GM10248 (cell line): ENCODE measurements at places on chromosomes 1 and 21.
A peak's percentile ranks its signal among the peaks of the same experiment; 100 is the strongest.

GRCh38 chr1:106072909-106073600, 983.4 kb upstream of the PRMT6 start:
- DNase-seq, result no peak

DNA sequence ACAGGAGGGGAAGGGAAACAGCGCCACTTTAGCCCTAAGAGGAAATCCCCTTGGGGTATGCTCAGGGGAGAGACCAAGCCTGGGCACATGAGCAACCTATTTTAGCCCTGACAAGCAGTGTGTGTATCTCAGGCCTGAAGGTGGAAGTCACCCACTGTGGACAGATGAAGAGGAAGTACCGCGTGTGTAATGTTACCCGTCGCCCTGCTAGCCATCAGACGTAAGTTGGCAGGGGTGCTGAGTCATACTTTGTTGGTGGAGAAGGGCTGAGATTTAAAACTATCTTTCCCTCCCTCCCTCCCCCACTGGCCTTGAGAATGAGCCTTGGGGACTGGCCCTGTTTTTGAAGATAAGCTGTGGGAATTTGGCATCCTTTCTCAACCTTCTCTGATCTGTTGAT, 11.2 kb downstream of the AGO1 start:
- DNase-seq, result peak; percentile 42

DNA sequence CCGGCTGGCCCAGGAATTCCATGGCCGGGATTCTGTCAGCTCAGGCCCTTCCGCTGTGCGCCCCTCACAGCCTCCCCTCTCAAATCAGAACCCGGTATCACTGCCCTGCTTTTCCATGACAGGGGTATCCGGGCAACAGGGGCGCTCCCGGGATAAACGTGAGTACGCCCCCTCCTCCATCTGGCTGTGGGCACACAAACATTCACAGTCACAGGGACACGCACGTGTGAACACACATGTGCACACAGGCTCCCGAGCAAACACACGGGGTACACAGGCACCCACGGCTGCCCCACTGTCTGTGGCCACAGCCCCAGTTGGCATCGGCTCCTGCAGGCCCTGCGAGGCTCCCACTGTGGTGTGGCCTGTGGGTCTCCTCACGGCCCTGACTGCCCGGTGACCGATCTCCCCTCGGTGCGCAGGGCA, 16.7 kb downstream of the COL6A1 start:
- no peak for DNase-seq

DNA sequence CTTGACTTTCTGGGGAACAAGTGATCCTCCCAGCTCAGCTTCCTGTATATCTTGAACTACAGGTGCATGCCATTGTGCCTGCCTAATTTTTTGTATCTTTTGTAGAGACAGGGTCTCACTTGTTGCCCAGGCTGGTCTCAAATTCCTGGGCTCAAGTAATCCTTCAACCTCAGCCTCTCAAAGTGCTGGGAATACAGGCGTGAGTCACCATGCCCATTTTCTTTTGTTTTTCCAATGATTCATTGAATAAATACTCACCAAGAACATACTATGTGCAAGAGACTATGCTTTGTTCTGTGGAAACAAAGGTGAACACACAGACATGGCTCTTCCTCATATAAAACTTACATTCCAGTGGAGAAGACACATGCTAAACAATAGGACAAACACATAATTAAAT, 407.8 kb upstream of the DAB1 start:
- DNase-seq, result no peak

GRCh38 chr1:78854556-78854955, 152.0 kb downstream of the ADGRL4 start:
- no peak for DNase-seq

- DNase-seq, result no peak
Observed at GRCh38 chr1:169859001-169859400, 34.7 kb downstream of the SCYL3 start.

- DNase-seq, result no peak
Observed at GRCh38 chr1:186976700-186977099, 148.0 kb downstream of the PLA2G4A start.

GRCh38 chr1:37558411-37558810, 1.7 kb downstream of the DNALI1 start:
- DNase-seq, result no peak

DNA sequence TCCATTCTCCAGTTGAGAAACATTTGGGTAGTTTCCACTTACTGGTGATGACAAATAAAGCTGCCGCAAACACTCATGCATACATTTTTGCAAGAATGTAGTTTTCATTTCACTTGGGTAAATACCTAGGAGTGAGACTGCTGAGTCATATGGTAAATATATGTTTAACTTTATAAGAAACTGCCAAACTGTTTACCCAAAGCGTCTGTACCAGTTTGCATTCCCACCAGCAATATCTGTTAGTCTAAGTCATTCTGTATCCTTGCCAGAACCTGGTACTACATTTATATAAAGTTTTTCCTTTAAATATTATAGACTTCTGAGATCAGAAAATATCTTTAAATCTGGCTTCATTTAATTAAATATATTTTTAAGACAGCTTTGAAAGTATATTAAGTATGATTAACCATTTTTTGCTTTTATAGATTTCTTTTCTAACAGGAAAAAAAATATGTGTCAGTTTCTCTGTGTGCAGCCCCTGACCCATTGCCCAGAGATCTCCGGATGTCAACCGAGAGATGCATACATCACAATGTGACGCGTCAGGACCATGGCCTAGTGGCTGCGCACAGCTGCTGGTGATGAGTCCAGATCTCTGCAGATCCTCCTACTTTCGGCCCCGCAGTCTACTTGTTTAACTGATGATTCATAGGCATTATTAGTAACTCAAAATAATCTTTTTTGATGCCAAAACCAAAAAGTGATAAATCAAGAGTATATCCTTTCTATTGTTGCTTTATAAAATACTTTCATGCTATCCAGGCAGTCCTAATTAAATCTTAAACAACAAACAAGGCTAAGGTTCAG, 227.1 kb upstream of the MAP1LC3C start:
- no peak for DNase-seq

DNA sequence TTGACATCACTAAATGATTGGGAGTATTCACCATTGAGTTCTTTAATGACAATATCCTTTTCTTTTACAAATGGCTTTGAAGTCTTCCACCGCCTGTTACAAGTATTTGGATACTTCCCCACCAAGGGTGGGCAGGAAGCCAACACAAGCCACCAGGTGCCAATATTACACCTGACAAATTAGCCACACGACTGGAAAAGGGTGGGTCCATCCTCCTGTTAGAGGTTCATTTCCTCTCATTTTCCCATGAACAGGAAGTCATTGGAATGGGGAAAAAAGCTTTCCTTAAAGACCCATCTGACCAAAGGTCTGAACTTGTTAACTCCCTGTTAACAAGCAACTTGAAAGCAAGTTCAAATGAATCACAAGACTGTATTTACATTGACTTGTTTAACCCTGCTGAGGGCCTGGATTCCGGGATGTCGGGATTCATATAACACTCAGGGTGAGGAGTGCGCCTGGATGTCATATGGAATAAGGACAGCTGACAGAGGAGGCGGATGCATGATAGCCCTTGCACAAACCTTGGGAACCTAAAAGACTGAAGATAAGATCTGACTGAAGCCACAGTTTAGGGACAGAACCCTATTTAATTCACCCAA, 40.5 kb upstream of the PROX1 start:
- DNase-seq, result no peak

DNA sequence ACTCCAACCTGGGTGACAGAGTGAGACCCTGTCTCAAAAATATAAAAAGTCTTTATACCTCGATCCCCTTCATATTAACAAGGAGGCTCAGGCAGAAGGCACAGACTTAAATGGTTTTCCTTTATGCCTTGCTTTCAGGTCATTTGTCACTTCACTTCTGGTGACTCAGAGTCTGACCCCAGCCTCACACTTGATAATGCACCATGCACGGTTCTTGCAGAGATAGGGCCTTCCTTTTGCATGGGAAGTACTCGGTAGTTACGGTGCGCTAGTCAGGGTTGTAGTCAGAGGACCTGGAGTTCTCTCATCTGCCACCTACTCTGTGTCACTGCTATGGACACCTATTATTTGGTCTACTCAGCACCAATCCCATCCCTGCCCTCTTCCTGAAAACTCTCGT, 43.6 kb upstream of the BMP8B start:
- no peak for DNase-seq

DNA sequence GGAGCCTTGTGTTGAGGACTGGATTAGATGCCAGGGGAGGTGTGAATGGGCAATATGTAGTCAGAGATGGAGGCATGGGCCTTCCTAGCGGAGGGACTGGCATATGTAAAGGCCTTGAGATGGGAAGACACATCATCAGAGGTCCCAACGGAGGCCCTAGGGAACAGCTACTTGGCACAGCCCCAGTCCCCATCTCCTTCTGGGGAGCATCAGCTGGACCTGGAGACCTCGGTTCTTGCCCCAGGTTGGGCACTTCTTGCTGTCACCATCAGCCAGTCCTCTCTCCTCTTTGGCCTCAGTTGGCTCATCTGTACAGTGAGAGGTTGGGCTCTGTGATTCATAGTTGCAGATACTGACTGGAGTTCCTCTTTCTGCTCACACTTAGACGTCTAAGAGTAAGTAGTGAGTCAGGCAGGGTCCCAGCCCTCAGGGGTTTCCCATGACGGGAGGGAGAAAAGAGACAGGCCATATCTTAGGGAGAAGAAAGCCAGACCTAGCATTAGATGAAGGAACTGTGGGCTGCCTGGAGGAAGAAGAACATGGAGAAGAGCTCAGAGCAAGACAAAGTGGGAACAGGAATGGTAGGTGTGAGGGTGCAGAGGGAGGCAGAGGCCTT, 3.4 kb upstream of the MARCKSL1 start:
- peak; percentile 73 for DNase-seq

GRCh38 chr1:156177919-156178654, 15.8 kb upstream of the SLC25A44 start:
- peak; percentile 26 for DNase-seq

- DNase-seq, result no peak
Observed at GRCh38 chr1:182205351-182206022, 144.0 kb upstream of the ZNF648 start.

GRCh38 chr1:110007046-110007830, 22.7 kb downstream of the AHCYL1 start:
- DNase-seq, result no peak

DNA sequence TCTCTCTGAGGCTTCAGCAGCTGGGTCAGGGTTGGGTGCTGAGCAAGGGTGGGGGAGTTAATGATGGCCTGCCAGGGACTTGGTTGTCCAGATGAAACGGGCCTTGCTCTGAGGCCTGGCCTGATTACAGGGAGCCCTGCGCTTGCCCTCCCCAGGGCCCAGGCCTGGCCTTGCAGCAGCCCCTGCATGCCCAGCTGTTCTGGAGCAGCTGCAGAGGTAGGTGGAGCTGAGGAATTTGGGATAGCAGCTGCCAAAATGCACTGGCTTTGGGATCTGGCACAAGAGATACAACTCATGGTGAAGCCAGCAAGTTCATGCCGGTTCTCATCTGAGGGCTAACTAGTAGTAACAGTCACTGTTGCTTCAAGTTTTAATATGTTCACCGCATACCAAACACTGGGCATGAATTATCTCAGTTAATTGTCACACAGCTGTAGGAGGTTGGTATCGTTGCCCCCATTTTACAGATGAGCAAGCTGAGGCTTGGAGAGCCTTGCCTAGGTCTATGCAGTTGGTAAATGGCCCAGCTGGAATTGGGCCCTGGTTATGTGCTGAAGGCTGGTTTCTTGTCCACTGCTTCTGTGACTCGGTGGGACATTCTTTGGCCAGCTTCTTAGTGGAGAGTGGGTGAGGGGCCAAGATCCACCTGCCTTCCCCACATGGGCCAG, 7.3 kb upstream of the SERINC2 start:
- no peak for DNase-seq

- DNase-seq, result peak; percentile 30
Observed at GRCh38 chr1:51570063-51570710, 46.7 kb upstream of the OSBPL9 start.

- DNase-seq, result no peak
Observed at GRCh38 chr1:185291159-185291558, 25.9 kb downstream of the IVNS1ABP start.

- no peak for DNase-seq
Observed at GRCh38 chr1:6329851-6330250, 63.7 kb downstream of the ACOT7 start.

DNA sequence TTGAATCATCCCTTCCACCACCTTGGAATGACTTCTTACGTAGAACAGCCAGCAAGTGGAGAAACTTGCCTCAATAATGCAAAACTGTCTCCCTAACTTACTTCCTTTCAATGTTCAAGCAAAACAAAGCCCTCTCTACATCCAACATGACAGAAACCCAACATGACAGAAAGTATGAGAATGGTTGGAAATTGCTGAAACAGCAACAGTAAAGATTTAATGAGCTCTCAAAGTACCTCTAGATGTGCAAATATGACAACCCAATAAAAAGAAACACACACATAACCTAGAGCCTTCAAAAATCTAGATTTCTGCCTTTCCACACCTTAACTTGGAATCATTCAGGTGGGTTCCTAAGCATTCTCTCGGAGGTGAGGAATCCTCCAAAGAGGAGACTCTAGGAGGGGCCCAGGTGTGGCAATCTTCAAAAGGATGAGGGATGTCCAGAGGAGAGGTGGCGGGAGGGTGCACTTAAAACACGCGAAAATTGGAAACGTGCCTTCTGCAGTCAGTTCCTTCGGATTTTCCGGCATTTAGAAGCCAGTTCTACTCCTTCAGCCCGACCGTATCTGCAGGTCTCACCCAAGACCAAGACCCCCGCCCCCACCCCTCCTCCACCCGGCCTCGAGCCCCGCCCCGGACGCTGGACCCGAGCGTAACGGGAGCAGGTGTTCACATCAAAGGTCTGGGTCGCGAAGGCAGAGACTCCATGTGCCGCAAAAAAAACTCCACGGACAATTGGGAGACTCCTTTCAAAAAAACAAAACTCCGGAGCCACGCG, 996 bp upstream of the MGST3 start:
- DNase-seq, result no peak

- no peak for DNase-seq
Observed at GRCh38 chr1:73804935-73805334, 393.0 kb downstream of the LRRIQ3 start.

- no peak for DNase-seq
Observed at GRCh38 chr1:4986306-4986705, 331.9 kb downstream of the AJAP1 start.

- DNase-seq, result no peak
Observed at GRCh38 chr1:16051039-16051438, 7.5 kb downstream of the CLCNKB start.

DNA sequence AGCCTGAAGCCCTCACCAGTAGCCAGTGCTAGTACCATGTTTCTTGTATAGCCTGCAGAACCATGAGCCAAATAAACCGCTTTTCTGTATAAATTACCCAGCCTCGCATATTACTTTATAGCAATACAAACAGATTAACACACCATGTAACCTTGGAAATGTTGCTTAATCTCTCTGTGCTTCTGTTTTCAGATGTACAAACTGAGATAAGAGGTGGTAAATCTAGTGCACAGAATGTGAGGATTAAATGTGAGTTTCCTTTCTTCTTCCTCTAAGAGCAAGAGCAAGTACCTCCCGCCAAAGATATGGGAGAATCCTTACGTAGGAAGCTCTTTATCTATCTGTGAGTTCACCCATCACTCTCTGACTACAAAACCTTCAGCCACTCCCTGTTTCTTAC, 128.4 kb downstream of the HIVEP3 start:
- DNase-seq, result no peak

GRCh38 chr1:94634977-94635416, 93.4 kb upstream of the F3 start:
- no peak for DNase-seq

- DNase-seq, result no peak
Observed at GRCh38 chr1:52059888-52060287, 3.8 kb downstream of the BTF3L4 start.

- no peak for DNase-seq
Observed at GRCh38 chr1:226987623-226988333, 47.7 kb downstream of the COQ8A start.
